Type B pancreatic cell (in vitro differentiated cells): ENCODE measurements at places on chromosomes 4 and X.

- no peak for DNase-seq
Observed at GRCh38 chr4:181957088-181957487, 286.1 kb upstream of the TENM3 start.

DNA sequence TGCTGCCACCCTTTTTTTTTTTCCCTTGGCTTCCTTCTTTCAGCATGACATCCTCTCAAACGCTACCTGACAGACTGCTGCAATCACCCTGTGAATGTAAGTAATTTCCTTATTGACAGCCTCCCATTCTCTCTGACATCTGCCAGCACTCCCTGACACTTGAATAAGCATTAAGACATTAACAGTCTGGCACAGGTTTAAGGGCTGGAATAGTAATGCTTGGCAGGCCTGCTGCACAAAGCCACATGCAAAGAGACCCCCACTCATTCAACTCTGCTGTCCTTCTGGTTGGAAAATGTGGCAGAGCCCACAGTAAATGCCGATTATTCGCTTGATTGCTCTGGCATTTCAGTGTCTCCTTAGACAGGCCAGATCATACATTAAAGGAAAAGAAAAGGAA is 28.1 kb upstream of the RASGEF1B start:
- no peak for DNase-seq

- DNase-seq = no peak
Observed at GRCh38 chr4:23174179-23174578, 481.4 kb downstream of the GBA3 start.

DNA sequence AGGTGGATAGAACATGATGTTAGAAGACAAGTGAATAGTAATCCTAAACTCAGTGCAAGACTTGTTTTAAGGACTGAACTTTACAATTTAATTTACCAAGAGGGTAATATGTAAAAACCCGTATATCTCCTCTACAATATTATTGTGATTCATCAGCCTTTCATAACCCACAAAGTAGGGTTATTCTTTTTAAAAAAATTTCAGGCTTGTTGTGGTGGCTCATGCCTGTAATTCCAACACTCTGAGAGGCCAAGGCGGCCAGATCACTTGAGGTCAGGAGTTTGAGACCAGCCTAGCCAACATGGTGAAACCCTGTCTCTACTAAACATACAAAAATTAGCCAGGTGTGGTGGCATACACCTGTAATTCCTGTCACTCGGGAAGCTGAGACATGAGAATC is 7.2 kb downstream of the IBSP start:
- no peak for DNase-seq

- DNase-seq = no peak
Observed at GRCh38 chrX:70470850-70471289, 26.2 kb downstream of the DLG3 start.

DNA sequence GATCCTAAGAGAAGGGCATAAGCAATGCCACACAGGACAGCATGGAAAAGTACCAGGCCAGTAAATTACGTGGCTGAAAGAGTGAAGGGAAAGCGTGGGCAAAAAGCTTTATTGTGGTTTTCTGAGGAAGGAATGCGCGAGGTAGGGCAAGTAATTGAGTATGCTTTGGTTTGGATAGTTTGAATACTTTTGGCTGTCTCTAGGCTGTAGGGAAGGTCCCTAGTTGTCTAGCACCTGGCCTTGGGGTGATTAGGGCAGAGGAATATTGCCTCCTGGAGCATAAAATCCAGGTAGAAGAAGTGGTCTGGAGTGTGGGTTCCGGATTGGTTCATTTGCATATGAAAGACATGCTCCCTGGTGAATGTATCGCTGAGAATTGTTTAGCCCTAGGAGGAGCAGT is 46.4 kb upstream of the NALF2 start:
- DNase-seq = no peak

DNA sequence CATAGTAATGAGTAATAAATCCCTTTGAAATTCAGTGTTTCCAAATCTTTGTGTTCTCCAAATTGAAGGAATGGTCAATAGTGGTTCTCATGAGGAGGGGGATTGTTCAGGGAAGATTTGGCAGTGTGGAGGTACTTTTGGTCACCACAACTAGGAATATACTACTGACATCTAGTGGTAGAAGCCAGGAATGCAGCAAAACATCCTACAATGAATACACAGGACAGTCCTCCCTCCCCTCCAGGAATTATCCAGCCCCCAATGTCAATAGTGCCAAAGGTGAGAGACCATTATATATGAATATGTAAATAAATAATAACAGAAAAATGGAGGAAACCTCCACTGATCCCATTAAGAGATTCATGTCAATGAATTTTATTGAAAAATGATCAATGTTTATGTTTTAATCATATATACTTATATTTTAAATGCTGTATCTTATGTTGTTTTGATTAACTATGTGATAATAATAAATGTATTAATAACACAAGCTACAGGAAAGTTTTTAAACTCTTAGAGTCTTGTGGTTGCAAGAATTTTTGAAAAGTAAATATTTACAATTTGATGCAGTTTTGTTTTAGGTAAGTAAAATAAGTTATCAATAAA is 14.4 kb upstream of the FAM9A start:
- DNase-seq = no peak

GRCh38 chrX:46582325-46582724 is 8.8 kb downstream of the CHST7 start:
- DNase-seq = no peak

GRCh38 chr4:62644372-62644771 is 1444.2 kb downstream of the ADGRL3 start:
- no peak for DNase-seq

- no peak for DNase-seq
Observed at GRCh38 chr4:186920992-186921391, 197.3 kb upstream of the FAT1 start.
